Ecto neural progenitor cell (in vitro differentiated cells): ENCODE measurements at places on chromosomes 2 and 18.
A peak's percentile ranks its signal among the peaks of the same experiment; 100 is the strongest.

DNA sequence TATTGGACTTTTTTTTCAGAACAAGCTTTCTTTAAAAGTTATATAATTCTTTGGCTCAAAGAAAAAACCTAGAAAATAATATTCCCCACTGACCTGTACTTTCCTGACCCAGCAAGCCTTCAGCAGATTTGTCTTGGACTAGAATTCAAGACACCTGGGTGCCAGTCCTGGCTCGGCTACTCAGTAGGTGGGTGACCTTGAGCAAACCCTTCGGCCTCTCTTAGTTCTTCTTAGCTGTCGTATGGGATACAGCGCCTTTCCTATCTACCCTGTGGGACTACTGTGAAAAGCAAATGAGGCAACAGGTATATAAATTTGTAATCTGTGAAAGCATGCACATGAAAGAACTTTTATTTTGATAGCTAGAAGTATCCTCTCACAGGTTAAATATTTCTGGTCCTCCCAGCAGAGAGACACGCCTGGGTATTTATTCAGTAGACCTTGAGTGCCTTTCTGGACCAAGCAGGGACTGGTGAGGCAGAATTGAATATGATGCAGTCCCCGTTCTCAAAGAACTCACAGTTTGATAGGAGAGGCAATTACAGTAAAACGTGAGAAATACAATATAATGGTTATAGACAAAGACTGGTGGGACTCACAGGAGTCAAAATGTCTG, 69.4 kb upstream of the EPAS1 start:
- DNase-seq = no peak

- no peak for DNase-seq
These were observed 894.4 kb upstream of the NXPH2 start for GRCh38 chr2:139674577-139674976.

DNA sequence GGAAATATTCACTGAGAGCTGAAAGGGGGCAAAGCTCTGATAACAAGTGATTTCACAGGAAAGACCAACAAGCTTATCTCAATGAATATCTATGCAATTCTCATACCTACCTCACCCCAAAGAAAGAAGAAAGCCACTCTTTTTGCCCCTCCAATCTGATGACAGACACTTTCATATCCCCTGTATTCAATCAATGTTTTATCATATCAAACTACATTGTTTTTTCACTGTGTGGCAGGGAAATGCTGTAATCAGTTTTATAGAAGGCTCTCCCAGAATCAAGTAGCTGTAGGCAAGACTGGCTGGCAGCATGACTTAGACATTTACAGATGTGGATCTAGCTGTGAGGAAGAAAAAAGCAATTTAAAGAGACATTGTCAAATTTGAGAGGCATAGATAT, 81.3 kb upstream of the PIK3C3 start:
- DNase-seq = no peak

- DNase-seq = peak; percentile 27
These were observed 32.0 kb downstream of the XDH start for GRCh38 chr2:31382452-31383120.

- DNase-seq = no peak
These were observed 56.2 kb downstream of the ALPK2 start for GRCh38 chr18:58572680-58573079.

GRCh38 chr2:30765191-30765590, 42.1 kb downstream of the CAPN13 start:
- no peak for DNase-seq

DNA sequence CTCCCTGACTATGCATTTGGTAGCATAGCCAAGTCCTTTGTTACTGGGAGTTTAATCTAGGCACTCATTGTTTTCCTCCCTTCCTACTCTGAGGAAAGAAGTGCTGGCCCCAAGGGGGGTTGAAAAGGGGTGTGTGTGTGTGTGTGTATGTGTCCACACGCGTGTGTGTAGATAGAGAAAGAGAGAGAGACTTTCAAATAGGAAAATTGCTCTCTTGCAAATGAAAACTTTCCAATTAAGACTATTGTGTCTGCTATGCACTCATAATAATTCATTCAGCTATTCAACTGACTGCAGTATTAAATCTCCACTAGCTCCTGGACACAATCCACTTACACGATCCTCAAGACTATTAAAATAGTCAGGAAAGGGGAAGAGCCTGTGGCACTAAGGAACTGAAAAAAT, 92.9 kb upstream of the CSRNP3 start:
- DNase-seq = no peak

- no peak for DNase-seq
These were observed 180.9 kb downstream of the EIPR1 start for GRCh38 chr2:3196716-3197115.

DNA sequence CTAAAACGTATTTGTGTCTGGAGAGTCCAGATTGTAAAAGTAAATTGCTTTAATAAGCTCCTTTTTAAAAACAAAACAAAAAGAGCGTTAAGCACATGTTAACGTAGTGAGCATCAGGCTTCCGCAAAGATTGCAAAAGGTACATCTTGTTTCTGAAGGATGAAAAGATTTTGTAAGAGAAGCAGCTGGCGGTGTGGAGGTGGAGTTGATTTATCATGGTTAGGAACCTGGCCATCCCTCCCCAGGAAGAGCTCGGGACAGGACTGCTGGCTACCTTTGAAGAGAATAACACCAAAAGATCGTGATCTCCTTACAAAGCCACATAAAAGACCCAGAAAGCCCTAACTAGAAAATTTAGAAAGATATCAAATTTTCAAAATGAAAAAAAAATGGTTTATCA, 132.2 kb downstream of the DNER start:
- no peak for DNase-seq

DNA sequence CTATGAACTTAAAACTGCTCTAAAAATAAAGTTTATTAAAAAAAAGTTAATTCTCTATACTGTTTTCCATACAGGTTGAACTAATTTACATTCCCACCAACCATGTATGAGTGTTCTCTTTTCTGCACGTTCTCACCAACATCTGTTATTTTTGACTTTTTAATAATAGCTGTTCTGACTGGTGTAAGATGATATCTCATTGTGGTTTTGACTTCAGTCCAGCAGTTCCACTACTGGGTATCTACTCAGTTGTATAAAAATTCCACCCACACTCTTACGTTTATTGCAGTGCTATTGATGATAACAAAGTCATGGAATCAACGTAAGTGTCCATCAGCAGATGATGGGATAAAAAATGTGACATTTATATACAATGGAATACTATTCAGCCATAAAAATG, 33.7 kb downstream of the SPAG16 start:
- DNase-seq = no peak

- no peak for DNase-seq
These were observed 129.2 kb downstream of the IKZF2 start for GRCh38 chr2:213021971-213022899.

- DNase-seq = no peak
These were observed 209.0 kb downstream of the PRKCE start for GRCh38 chr2:45860136-45861121.

- no peak for DNase-seq
These were observed 15.1 kb downstream of the SPTBN1 start for GRCh38 chr2:54471221-54471711.

DNA sequence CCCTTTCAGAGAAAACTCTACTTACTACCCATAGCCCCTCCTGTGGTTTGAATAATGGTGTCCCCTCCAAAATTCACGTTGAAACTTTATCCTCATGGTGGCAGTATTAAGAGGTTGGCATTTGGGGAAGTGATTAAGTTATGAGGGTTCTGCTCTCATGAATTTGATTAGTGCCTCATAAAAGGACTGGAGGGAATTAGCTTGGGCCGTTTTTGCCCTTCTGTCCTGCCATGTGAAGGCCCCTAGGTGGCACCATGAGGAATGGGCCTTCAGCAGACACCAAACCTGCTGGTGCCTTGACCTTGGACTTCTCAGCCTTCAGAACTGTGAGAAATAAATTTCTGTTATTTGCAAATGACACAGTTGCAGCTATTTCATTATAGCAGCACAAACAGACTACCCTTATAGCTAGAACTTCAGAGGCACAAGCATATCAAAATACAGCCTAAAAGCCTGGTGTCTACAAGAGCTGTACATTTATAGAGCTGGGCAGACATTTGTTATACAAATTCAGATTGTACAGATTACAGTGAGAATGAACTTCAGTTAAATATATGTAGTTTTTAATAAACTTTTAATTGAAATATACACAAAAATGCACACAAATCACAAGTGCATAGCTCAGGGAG, 2.6 kb upstream of the PTPN2 start:
- DNase-seq = no peak

- DNase-seq = no peak
These were observed 10.5 kb upstream of the IKZF2 start for GRCh38 chr2:213161759-213162515.

DNA sequence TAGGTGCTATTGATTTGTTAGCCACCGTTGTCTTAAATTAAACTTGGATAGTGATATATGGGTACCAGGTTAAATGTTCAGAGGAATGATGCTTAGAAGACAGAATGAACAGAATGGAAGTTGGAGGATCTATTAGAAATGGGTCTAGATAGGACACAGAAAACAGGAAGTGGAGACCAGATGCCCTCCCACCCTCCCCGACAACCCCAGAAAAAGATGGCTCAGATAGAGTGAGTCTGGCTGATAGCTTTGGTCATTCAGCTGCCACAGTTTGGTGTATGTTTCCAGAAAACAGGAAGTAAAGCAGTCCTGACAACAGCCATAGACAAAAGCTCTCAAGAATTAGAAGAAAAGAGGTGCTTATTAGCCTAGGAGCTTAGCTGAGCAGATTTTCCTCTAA, 71.5 kb upstream of the DSG1 start:
- DNase-seq = no peak

- DNase-seq = no peak
These were observed 306.2 kb upstream of the KCNJ3 start for GRCh38 chr2:154392256-154392655.
